Uterus (tissue), 4 donors: ENCODE measurements at places on chromosomes 12 and 14. TPM values are rescaled to one million over a fixed set of nuclear protein-coding genes. Genes with fewer than 3 reads are reported as not detected.

DNA sequence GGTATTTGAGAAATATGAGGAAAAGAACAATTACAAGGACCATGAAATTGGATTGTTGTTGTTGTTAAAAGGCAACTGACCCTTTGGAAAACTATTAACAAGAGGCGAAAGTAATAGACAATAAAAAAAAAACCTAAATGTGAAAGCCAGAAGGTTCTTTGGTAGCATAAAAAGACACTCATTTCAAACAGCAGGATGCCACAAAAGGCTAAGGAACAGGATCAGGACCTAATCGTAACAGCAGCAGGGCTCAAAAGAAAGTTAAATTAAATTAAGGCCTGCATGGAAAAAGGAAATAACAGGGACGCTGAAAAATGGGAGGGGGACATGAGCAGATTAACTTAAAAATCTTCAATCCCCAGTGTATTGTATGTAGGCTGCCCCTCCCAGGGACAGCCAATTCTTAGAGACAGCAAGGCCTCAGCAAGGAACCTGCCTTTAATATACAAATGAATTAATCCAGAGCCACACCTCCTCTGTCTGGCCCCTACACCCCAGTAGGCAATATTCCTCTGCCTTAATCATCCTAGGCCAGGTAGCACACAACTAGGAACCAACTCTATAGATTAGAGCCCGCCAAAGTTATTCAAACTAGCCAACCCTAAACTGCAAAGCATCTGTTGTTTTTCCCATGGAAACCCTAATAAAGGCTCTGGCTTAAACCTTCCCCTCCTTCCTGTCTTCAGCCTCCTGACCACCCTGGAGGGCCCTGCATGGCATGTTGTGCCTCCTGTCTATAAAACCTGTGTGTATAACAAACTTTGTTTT lies 28.4 kb upstream of the AP4S1 start:
- no peaks in the 10 kb centered on the region for H3K27me3 ChIP-seq
- H3K4me1 ChIP-seq, result peaks cover 5% of the 10 kb centered on the region
- no peak for DNase-seq
- no peak overlapping the region for H3K4me3 ChIP-seq
- H3K27ac ChIP-seq, result no peak overlapping the region

GRCh38 chr14:99389174-99389826 lies 91.4 kb downstream of the SETD3 start:
- H3K36me3 ChIP-seq, result no peaks in the 10 kb centered on the region
- no peak for DNase-seq
- H3K4me3 ChIP-seq, result no peak overlapping the region
- no peaks in the 10 kb centered on the region for H3K4me1 ChIP-seq
- H3K27me3 ChIP-seq, result peaks cover 8% of the 10 kb centered on the region

The ACSS3 gene
- total RNA-seq, result 25.6 TPM

The DNAI7 gene
- not detected for total RNA-seq

The FRMD6 gene
- 199 TPM for total RNA-seq
